ENCODE measurements at places on chromosomes 6 and 20.

DNA sequence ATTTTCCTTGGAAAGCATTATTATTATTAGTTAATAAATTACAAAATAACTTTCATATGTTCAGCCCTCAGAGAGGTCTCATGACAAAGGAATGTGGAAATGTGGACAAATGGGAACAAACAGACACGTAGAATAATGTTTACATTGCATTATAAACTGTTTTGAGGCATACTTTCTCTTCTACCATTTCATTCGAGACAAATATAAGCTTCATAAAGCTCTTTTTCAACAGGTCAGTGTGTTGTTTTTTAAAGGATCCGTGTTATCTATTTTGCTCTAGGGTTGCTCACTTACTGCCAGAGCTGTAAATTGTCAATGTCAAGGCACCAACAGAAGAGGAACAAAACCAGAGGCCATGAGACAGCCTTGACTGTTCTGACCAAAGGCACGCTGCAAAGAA, 256.8 kb downstream of the PHACTR1 start:
- DNase-seq = no peak

DNA sequence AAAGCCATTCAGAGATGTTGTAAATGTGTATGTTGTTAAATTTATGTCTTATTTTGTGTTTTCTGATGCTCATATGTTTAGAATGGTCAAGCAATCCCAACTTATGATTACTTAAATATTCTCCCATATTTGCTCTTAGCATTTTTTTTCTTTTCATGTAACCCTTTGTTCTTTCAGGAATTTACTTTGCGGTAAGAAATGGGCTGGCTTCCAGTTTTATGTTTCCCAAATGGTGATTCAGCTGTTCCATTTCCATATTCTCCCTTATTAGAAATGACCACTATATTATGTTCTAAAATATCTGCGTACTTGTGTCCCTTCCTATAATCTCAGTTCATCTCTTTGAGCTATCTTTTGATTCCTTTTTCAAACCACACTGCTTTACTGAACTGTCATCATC, 113.7 kb downstream of the CDH26 start:
- DNase-seq = no peak

GRCh38 chr20:46573234-46573633, 22.8 kb upstream of the OCSTAMP start:
- DNase-seq = no peak

GRCh38 chr6:30840084-30840934, 44.0 kb upstream of the DDR1 start:
- DNase-seq = no peak

GRCh38 chr6:102549221-102549874, 1155.8 kb downstream of the GRIK2 start:
- no peak for DNase-seq

GRCh38 chr20:25275813-25276532, 28.1 kb downstream of the PYGB start:
- peak; percentile 1 for DNase-seq

GRCh38 chr6:119346936-119347335, 2.6 kb downstream of the MAN1A1 start:
- no peak for DNase-seq

GRCh38 chr6:4179960-4180651, 44.7 kb upstream of the ECI2 start:
- DNase-seq = no peak

DNA sequence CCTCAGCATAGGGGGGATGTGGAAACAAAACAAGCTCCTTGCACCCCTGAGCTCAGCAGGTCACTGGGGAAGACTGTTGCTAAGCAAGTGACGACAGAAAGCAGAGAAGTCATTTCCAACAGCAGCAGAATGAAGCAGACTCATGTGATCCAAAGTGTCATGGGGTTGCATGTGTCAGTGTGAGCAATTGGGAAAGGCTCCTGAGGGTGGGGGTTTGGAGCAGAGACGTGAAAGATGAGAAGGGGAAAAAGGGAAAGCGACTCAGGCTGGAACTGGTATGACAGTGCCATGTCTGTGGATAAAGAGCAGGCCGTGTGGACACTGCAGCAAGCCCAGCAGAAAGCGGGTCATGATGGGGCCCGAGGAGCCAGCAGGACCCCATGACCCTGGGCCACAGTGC, 363.9 kb downstream of the PREX1 start:
- DNase-seq = no peak

DNA sequence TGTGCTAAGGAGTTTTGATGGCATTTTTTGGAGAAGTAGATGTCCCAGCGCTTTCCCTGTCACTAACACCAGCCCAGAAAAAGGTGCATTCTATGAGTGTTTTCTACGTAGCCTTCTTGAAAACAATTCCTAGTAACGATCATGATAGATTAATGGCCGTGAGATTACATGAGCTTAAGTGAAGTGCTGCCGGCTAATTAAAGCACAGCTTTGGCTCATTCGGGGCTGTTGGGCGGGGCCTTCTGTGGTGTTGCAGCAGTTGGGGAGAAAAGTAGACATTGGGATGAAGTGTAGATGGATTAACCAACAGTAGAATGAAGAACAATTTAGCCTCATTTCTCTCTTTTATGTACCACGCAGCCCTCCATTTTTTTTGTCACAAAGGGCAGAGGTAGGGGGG, 20.8 kb upstream of the TRAF3IP2 start:
- DNase-seq = no peak

- no peak for DNase-seq
These were observed 39.0 kb upstream of the SLC22A1 start for GRCh38 chr6:160082627-160083026.

- no peak for DNase-seq
These were observed 62.2 kb downstream of the MYLK4 start for GRCh38 chr6:2688401-2689064.

DNA sequence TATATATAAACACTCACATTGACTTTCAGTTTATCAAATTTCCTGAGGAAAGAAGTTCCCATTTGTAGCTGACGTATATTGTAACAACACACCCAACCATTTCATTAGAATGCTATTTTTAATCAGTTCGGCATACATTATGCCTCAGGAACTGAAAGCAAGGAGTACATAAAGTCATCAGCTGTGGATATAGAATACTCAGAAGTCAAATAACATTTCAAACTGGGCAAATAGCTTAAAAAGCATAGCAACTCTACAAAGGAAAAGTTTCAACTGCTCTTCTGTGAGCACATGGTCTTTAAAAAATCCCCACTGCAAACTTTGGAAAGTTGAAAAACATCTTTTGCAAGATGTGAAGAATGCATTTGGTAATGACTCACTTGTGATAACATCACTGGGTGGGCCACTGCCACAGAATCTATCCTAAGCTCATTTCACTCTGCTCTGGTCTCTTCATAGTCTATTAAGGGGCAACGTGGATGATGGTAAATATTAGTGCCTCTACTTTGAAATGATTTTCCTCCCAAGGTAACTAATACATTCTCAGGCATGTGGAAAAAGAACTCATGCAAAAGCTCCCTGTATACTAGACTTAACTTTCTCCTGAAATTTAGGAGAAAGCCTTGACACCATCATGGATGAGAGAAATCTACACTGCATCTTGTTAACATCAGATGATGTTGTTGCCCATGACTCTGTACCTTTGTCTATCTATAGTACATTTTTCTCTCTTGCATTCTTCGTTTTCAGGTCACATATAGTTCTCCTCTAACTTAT, 49.2 kb downstream of the FYN start:
- no peak for DNase-seq

- DNase-seq = no peak
These were observed 6.5 kb upstream of the RBBP8NL start for GRCh38 chr20:62433658-62434497.

- no peak for DNase-seq
These were observed 72.4 kb downstream of the STK35 start for GRCh38 chr20:2174067-2174466.

DNA sequence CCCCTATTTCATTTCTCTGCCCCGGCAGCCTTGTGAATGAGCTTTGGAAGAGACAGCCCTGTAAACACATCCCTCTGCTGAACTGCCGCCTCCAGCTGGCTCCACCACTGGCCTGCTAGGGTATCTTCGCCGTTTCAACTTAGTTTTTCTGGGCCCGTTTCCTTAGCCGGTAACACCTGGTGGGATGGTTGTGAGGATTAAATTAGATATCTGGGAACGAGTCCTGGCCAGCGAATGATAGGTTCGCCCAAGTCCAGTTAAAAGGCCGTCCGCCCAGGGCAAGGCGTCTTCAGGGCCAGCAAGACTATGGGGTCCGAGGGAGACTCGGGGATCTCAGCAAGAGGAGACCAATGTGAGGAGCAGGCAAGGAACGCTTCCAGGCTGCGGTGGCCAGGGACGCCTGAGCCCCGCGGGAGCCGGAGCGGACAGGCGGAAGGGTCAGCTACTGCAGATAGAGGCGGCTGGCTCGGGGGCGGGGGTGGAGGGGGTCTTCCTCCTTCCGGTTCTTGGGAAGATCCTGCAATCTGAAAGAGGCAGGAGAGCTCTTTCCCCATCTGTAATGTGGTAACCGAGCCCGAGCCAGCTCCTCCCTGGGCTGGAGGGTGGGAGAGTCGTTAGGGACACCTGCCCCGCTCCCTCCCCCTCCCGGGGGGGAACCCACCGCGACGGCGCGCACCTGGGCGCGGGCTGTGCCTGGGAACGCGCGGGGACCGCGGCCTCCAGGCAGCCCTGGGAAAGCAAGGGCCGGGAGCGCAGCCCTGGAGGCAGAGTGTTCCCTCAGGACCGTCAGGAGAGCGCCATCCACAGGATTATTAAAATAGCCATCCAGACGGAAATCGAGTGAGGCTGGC, 4.5 kb upstream of the PTCRA start:
- DNase-seq = no peak

DNA sequence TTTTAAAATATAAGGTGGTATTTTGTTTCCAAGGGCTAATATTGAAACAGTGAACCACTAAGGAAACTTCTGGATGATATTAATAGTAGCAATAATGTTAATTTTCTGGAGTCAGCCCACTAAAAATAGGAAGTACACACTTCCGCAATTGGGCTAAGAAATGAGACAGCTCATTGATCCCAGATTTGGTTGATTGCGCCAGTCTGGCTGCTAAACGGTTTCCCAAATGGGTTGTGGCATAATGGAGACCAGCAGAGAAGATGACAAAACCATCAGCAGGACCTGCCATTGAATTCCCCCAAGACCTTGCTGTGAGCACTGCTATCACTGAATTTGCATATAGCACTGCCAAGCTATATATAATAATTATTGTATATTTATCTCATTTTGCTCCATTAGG, 71.2 kb upstream of the SGK1 start:
- no peak for DNase-seq

GRCh38 chr20:53773792-53774401, 180.3 kb upstream of the ZNF217 start:
- DNase-seq = no peak

GRCh38 chr6:30790724-30791383, 46.5 kb upstream of the IER3 start:
- DNase-seq = no peak

GRCh38 chr20:8562356-8562755, 430.3 kb downstream of the PLCB1 start:
- DNase-seq = no peak

DNA sequence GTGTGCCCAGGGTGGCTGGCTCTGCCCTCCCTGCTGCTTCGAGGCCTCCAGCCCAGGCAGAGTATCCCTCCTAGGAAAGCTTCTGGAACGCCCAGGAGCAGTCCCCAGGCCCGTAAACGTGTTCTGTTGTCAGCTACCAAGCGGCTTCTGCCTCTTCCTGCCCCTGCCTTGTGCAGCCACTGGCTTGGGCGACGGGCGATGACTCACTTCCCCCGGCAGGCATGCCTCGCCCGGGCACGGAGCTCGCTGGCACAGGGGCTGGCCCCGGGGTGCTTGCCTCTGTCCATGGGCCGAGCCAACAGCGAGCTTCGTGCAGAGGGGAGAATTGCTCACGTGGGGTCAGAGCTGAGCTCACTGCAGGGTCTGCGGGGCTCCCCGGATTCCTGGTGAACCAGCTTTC, 86.7 kb upstream of the THBS2 start:
- DNase-seq = no peak

- DNase-seq = no peak
These were observed 206.0 kb downstream of the ERMARD start for GRCh38 chr6:169957351-169957963.

DNA sequence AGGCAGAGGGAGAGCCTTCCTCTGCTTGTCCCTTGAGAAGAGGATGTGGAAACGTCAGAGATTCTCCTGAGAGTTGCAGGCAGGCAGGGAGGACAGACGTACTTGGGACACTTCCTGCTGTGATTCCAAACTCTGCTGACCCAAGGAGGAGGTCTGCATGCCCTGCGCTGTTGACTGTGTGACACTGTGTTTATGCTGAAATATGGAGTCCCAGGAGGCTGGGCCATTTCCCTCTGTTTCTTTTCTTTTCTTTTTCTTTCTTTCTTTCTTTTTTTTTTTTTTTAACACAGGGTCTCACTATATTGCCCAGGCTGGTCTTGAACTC, 63.5 kb upstream of the BHLHE23 start:
- DNase-seq = no peak

DNA sequence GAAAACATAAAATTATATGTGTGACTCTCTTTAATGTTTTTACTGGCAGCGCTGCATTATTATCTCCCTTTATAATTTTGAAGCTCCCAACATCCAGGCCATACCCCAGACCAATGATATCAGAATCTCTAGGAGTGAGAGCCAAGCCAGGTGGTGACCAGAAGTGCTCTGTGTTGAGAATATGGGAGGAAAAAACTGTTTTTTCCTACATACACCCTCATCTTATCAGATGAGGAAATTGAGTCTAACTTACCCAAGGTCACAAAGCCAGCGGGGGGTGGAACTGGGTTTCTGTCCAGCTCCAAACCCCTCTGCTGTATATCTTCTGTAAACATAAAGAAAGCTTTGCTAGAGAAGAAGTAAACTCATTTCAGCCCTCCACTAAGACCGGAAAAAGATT, 42.5 kb downstream of the LY86 start:
- no peak for DNase-seq

DNA sequence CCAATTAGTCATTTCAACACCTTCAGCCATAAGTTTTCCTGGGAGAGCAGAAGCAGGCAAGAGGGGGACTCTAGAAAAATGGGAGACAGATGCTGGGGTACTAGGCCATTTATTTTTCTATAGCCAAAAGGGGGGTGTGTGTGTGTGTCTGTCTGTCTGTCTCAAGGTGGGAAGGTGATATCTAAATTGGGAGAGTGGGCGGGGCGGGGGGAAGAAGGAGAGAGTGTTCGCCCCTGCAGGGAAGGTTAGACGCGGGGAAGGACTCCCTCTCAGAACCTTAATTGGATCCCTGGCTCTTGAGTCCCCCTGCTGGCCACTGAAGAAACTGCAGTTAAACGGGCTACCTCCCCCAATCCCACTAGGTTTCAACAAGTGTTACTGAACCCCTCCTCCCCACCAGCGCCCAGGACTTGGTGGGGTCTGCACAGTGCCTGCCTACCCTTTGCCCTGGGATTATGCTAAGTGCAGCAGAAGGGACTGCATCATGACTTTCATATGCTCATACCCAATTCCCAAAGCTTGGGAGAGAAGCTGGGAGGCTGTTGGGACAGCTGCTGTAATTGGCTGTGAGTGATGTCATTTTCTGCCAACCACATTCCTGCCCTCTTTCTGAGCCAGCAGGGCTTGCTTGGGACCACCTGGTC, 45.8 kb downstream of the FOXP4 start:
- DNase-seq = peak; percentile 69

- DNase-seq = no peak
These were observed 15.5 kb upstream of the BMP7 start for GRCh38 chr20:57281900-57282299.
